ENCODE measurements at places on chromosomes 12 and 14.

DNA sequence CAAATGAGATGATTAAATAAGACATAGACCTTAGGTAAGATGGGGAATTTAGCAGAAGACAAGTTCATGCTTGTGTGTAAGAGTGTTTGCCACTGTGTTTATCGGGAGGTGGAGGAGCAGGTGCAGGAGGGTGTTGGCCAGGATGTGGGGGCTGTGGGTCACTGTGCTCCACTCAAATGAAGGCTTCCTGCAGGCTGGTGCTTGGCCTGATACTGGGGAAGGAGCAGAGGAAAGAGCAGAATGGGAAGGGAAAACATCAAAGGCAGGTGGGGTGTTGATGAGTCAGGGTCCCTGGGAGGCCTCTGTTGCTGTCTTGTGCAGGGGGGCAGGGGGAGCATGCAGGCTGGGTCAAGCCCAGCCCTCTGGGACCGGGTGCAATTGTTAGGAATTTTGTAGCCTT, 126.5 kb downstream of the TSPAN9 start:
- no peak for DNase-seq

GRCh38 chr12:29499235-29499634, 1.7 kb upstream of the OVCH1 start:
- DNase-seq, result no peak

DNA sequence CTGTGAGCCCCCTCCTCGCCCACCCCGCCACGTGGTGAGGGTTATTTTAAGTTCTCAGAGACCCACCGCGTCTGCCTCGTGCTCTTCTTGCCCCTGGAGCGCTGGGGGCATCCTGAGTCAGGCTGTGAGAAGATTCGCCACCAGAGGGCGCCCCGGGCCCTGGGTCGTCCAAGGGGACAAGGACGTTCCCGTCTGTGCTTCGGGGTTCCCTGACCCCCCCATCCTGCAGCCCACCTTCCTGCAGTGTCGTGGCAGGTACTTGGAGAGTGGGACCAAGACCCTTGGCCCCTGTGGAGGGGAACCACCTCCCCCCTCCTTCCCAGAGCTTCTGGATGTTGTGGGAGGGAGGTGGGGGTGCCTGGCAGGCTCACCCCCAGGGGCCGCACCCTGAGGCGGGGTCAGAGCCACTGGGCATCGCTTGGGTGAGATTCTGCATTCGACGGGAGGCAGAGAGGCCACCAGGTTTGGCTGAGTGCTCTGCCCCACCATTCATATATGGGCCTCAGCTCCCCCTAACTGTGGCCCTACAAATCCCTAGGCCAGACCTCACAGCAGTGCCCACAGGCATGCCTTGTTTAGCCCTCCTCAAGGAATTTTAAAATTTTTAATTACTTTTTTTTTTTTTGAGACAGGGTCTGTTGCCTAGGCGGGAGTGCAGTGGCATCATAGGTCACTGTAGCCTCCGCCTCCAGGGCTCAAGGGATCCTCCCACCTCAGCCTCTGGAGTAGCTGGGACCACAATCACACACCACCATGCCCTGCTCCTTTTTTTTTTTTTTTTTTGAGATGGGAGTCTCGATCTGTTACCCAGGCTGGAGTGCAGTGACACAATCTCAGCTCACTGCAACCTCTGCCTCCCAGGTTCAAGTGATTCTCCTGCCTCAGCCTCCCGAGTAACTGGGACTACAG, 17.0 kb downstream of the RHOF start:
- peak; percentile 78 for DNase-seq

DNA sequence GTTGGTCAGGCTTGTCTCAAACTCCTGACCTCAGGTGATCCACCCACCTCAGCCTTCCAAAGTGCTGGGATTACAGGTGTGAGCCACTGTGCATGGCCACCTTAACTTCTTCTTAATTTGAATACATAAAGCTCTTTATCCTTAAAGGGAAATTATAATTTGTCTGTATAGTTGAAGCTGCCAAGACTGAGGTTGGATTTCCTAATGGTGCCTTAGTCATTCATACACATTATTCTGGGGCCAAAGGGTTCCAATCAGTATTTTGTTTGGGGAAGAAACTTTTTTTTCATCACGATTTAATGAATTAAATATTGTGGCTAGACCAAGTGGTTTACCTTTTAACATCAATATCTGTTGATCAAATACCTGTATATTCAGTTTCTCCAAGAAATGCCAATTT, 135.9 kb downstream of the SYT1 start:
- DNase-seq, result no peak

- no peak for DNase-seq
These were observed 11.4 kb downstream of the MGST1 start for GRCh38 chr12:16358878-16359277.

DNA sequence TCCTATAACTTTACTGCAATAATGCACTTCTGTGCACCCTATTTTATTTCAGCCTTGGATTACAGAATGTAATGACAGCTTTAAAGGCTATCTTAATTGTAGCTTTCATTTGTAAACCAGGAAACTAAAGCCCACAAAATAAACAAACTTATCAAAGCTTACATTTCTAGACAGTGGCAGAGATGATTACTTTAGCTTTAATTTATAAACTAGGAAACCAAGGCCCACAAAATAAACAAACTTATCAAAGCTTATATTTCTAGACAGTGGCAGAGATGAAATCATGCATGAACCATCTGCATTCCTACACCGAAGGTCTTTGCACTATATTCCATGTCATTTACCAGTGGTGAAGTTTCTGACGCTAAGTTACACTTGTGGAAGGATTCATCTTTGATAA, 74.4 kb downstream of the PRKD1 start:
- no peak for DNase-seq

DNA sequence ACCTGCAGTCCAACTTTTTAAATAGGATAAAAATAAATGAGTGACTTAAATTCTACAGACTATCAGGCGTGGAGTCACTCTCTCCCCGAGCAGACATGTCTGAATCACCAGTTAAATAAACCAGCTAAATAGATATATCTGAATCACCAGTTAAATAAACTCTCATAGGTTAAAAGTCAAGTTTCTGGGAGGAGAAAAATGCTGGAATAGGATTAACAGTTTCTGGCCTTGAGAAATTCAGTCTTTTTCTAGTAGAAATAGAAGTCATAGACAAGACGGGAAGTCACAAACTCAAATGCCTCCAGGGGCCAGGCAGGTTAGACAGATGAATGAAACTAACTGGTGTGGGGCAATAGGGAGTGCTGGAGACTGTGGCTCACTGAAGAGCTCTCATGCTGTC, 258.6 kb upstream of the TMEM132C start:
- no peak for DNase-seq

- no peak for DNase-seq
These were observed 2.0 kb downstream of the PTHLH start for GRCh38 chr12:27970401-27971120.

DNA sequence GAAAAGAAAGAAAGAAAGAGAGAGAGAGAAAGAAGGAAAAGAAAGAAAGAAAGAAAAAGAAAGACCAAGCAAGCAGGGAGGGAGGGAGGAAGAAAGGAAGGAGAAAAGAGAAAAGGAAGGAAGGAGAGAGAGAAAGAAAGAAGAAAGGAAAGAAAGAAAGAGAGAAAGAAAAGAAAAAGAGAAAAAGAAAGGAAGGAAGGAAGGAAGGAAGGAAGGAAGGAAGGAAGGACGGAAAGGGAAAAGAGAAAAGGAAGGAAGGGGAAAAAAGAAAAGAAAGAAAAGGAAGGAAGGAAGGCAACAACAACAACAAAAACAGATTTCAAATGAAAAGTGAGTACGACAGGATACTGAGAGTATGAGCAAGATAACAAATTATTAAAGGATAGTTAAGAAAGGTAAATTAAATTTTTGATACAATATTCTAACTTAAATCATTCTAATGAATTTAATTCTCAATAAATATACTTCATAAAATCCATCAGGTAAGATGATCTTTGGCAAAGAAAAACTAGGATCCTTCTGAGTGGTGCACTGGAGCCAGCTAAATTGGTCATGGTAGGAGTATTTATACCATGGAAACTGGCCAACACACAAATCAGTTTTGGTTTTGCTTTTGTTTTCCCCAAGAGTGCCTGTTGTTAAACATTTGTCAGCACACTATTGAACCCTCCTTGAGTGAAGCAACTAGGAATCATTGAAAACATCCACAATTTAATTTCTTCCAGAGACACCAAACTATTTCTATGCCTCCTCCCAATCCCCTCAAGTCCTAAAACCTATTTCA, 56.1 kb upstream of the DYRK2 start:
- DNase-seq, result peak; percentile 79

GRCh38 chr14:26870722-26871617, 273.1 kb upstream of the NOVA1 start:
- no peak for DNase-seq

GRCh38 chr14:60353420-60353819, 104.4 kb downstream of the PPM1A start:
- DNase-seq, result no peak

- DNase-seq, result peak; percentile 29
These were observed 63.0 kb upstream of the BTG1 start for GRCh38 chr12:92208613-92209121.

- DNase-seq, result no peak
These were observed 177.5 kb upstream of the TMTC1 start for GRCh38 chr12:29961231-29961630.

GRCh38 chr12:55060470-55060869, 40.7 kb downstream of the NEUROD4 start:
- DNase-seq, result peak; percentile 54

- DNase-seq, result peak; percentile 15
These were observed 34.4 kb downstream of the BMAL2 start for GRCh38 chr12:27367078-27367477.

- DNase-seq, result no peak
These were observed 30.4 kb upstream of the TMEM132C start for GRCh38 chr12:128236525-128236924.

DNA sequence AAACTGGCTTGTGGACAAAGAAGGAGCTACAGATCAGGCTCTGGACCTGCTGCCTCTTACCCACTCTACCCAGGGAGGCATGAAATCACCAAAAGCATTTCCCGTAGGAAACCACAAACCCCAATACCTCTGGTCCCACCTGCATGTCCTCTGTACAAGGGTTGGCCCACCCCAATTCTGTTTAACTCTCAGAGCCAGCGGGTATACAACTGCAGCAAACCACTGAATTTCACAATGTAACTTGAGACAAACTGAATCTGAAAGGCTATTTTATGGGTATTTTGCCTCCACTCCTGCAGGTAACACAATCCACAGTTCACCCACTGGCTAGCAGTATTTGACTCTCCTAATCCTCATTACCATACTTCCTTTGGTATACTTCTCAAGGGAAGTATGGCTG, 16.5 kb downstream of the SIX1 start:
- no peak for DNase-seq
